ENCODE measurements at places on chromosomes 2 and 18.

DNA sequence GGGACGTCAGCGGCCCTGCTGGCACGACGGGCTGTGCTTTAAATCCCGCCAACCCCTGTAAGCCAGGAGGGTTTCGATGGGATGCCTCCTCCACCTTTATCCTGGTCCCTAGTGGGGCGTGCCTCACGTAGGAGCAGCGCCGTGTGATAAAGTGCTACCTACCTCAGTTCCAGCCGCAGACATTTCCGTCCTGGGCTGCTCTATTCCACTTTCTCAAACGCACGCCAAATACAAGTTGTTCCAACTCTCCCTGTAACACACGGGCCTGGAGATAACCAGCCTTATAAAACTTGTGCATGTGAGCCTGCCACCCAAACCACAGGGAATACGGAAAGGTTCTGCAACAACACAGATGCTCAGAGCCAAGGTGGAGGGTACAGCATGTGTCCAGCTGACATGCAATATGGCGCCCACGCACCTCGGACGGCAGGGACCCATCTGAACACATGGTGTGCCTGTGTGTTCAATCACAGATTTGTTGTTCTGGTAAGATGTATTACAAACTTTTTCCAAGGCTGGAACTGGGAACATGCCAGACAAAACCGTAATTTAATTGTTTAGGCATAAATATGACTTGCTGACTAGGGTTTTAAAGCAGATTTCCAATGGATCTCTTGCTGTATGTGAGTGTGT, 47.7 kb downstream of the ZNF516 start:
- no peak for DNase-seq

- DNase-seq = no peak
Measured at GRCh38 chr2:107197594-107198294, 311.8 kb upstream of the ST6GAL2 start.

GRCh38 chr18:47035156-47035671, at the start of gene ELOA2:
Gene ELOA2, minus strand, starts transcription at chr18:47035621. Its CDS starts 357 bp downstream, at chr18:47035264.
- DNase-seq = no peak

GRCh38 chr2:177464549-177464948, 72.0 kb downstream of the AGPS start:
- no peak for DNase-seq

- no peak for DNase-seq
Measured at GRCh38 chr2:169928463-169928864, 101.2 kb downstream of the UBR3 start.

- no peak for DNase-seq
Measured at GRCh38 chr2:196268025-196268424, 96.6 kb upstream of the STK17B start.

DNA sequence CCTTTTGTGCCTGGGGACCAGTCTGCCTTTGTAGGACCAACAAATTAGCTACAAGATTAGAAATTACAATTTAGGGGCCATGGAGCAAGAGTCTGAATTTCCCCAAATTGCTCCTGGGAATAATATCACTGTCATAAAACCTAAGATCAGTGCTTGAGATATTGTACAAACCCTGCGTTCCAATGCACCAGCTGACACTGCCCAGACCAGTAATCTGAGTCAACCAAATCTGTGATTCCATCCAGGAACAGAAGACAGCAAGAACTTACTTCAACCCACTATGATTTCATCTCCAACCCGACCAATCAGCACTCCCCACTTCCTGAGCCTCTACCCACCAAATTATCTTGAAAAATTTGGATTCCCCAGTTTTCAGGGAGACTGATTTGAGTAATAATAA, 1305.0 kb upstream of the NRXN1 start:
- no peak for DNase-seq

DNA sequence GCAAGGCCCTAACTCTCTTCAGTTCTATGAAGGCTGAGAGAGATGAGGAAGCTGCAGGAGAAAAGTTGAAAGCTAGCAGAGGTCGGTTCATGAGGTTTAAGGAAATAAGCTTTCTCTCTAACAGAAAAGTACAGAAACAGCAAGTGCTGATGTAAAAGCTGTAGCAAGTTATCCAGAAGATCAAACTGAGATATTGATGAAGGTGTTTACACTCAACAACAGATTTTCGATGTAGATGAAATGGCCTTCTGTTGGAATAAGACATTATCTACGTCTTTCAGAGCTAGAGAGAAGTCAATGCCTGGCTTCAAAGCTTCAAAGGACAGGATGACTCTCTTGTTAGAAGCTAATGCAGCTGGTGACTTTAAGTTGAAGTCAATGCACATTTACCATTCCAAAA, 87.4 kb downstream of the PDCL3 start:
- DNase-seq = no peak

DNA sequence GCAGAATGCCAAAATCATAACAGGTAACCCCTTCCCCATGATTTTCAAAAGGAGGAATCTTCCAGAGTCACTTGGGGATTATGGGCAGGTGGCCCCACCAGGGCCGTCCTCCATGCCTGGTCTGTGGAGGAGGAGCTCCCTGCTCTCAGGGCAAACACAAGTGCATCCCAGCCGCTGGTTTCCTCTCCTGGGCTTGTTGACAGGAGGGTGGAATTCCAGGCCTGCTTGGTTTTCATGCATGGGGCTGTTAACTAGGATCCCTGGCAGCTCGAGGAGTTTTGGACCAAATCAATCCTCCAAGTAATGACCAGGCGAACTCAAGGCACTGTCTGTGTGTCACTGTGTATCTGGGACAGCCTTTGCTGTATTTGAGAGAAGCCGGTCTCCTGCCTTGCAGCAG, 45.3 kb downstream of the FOSL2 start:
- DNase-seq = no peak

Data from activated CD8-positive, alpha-beta memory T cell treated with anti-CD3 and anti-CD28 coated beads for 1 hour (primary cell).